ENCODE measurements at places on chromosomes 2 and 18.

DNA sequence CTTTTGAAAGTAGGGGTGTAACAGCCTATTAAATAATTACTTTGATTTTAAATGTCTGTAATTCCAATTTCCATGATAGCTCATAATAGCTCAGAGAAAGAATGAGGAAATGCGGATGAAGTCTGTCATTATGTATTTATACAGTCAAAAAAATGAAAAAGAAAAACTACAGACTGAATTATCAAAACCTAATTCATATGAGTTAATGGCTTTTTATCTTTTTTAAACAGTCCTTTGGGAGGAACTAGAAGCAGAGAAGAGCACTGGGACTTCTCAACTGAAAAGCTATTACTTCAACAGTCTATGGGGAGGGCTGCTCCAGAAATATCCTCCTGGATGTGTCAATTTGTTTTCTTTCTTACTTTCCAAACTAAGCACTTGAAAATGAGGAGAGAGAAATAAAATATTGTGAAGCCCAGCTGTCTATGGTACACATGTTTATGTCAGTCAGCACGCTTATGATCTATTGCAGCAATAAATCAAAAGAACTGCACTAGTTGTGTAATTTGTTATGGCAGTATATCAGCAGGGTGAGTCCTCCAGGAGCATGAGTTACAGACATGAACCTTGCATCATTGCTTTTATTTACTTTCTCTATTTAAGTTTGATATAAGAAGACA is 1550.2 kb downstream of the LRP1B start:
- DNase-seq, result no peak

- DNase-seq, result no peak
Measured at GRCh38 chr2:6863792-6864191, 1.9 kb downstream of the CMPK2 start.

DNA sequence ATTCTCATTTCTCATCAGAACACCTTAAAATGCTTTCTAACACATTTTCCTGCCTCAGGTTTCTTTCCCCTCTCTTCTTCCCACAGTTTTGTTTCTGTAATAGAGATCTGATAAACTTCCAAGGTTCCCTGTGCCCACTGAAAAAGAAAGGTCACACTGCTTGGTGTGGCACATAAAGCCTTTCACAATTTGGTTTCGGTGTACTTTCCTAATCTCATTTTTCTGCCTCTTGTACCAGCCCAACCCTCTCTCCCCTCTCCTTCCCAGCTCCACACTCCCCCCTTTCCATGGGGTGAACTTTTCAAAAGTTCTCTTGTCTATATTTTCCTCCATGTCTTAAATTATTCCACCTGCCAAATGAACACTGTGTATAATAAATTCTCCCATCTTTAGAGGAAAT is 7.2 kb downstream of the EIF2AK3 start:
- no peak for DNase-seq

- DNase-seq, result no peak
Measured at GRCh38 chr18:26617151-26617554, 68.8 kb upstream of the KCTD1 start.

DNA sequence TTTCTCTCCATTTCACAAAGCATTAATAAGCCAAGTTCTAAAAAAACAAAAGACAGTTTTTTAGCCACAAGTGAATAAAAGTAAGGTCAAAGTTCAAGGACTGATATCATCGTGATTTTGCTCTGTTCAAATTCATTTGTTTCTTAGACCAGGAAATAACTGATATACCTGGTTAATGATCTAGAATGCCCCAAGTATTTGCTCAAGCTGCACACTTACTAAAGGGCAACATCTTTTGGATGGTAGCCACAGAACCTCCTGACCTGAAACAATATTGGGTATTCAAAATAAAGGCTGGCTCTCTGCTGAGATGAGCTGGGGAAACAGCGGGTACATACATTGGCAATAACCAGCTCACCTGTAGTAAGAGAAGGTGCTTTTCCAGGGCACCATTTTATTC is 314.7 kb upstream of the LYPD1 start:
- DNase-seq, result no peak
